ENCODE measurements at places on chromosomes 6 and 20.

DNA sequence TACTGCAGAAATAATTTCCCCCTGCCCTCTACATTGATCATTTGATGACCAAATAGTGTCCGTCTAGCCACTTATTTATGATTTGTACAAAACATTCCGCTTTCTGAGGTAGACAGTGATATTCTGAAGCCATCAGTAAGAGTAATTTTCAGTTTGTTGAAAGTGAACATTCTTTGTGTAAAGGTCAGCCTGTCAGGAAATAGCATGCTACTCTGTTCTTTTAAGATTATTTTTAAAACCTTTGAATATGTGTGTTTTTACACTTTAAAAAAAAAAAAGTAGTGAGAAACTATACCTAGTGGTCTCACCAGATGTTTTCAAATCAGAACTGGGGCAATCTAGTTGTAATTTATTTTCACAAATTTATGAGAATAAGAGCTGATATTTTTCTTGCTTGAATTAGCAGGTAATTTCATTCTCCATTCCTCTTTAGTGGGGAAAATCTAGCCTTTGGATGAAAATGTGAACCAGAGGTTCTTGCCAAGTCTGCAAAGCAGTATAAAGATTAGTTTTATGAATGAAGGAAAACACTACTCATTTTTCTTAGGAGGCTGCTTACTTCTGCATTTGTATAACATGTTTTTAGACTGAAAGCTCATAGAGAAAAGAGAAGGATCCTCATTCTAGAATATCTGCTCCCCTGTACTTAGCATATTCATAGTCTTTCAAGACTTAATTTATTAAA is 12.1 kb upstream of the REV3L start:
- DNase-seq: no peak

DNA sequence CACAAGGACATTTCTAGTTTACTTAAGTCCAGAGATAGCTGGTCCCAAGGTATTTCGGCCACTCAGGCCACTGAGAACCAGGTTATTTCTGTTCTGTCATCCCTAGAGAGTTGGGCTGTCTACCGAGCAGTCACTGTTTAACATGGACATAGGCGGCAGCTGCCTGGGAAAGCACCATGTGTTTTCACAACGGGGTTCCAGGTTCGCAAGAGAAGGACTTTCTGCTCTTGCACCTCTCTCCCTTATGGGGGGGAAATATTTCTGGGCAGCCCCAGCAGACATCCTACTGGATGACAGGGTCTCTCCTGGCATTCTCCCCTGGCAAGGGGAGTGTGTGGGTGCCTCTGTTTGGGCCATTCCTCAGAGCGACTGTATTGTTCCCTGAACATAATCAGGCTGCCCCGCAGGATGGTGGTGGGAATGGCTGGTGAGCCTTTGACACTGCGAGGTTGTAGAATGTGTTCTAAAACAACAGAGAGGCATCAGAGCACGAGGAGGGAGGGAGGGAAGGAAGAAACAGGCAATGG is 64.4 kb upstream of the DUSP22 start:
- no peak for DNase-seq

DNA sequence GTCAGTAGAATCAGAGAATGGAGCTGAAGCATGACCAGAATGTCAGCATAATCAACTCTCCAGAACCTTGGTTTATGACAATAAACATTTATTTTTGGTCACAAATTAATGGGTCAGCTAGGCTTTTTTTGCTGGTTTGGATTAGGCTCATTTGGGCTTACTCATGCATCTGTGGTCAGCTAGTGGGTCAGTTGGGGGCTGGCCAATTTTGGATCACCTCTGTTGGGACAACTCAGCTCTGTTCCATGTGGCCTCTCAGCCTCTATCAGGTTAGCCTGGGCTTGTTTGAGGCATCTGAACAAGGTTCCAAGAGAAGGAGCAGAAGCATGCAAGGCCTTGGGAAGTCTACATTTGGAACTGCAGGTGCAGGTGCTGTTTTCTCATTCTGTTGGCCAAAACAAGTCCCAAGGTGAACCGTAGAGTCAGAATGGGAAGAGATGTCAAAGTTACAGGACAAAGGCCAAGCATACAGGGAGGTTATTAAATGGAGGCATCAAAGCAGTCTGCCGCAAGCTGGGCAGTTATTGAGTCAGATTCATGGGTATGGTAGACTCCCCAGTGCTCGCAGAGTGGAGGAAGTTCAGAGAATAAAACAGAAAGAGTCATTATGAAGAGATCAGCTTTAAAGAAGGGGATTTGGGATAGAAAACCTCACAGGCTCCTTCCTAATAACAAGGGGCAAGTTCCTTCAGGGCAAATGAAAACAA is 173.0 kb downstream of the PLCB4 start:
- no peak for DNase-seq

- DNase-seq: no peak
Observed at GRCh38 chr6:134288538-134289203, 29.2 kb downstream of the SGK1 start.

GRCh38 chr6:166697113-166697512 is 70.1 kb upstream of the RPS6KA2 start:
- DNase-seq: no peak

GRCh38 chr6:89034586-89035251 is 45.8 kb upstream of the PNRC1 start:
- no peak for DNase-seq

- DNase-seq: no peak
Observed at GRCh38 chr6:22582417-22583205, 13.2 kb downstream of the HDGFL1 start.

- DNase-seq: no peak
Observed at GRCh38 chr6:105746130-105746505, 340.0 kb upstream of the PRDM1 start.

- no peak for DNase-seq
Observed at GRCh38 chr20:8414586-8415274, 282.7 kb downstream of the PLCB1 start.

DNA sequence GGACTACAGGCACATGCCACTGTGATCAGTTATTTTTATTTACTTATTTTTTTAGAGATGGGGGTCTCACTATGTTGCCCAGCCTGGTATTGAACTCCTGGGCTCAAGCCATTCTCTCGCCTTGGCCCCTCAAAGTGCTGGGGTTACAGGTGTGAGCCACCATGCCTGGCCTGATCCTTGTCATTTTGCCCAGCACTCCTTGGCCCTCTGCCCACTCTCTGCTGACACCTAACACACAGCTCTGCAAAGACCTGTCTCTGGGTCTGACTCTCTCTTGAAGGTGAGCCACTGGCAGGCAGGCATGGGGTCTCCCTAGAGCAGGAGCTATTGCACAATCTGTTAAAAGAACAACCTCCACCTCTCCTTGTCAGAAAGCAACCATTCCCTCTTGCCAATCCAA is 155.6 kb downstream of the ZFP64 start:
- no peak for DNase-seq

- no peak for DNase-seq
Observed at GRCh38 chr20:41047975-41048305, 19.3 kb downstream of the TOP1 start.

DNA sequence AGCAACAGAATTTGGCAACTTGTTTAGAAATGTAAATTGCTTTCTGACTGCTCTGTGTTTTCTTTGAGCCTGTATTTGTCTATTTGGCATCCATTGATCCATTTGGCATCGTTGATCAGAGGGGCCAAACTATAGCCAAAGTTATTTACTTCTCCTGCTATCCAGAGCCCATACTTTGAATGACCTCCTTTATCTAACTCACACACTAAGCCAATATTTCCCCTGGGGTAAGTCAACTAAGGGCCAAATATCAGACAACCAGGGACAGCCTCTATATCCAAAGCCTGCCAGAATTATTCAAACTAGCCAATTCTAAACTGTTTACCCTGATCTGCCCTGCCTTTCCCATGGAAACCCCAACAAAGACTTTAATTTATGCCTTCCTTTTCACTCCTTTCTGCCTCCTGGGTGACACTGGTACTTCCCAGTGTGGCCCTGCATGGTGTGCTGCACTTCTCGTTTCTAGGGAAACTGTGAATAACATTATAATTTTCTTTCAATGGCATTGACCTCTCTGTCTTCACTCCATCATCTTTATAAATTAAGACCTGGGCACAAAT is 19.8 kb upstream of the ZNF184 start:
- no peak for DNase-seq

- no peak for DNase-seq
Observed at GRCh38 chr20:63808964-63809674, 21.9 kb downstream of the ZBTB46 start.

All from mesothelial cell of epicardium (in vitro differentiated cells).